Skeletal muscle tissue (tissue), 5 donors: ENCODE measurements at places on chromosomes 12 and 14. TPM values are rescaled to one million over a fixed set of nuclear protein-coding genes. Genes with fewer than 3 reads are reported as not detected.

CLEC4E gene
- total RNA-seq, result not detected

KLRG1 gene
- 3.7 TPM for total RNA-seq

RNF31 gene
- total RNA-seq, result 33.4 TPM

TCL1B gene
- total RNA-seq, result 1.0 TPM

MYH6 gene
- 2.1 TPM for total RNA-seq

CSRP2 gene
- total RNA-seq, result 20.4 TPM

CNTN1 gene
- 27.1 TPM for total RNA-seq

HOXC4 gene
- 1.0 TPM for total RNA-seq

PLBD1 gene
- 24.0 TPM for total RNA-seq

OTX2 gene
- not detected for total RNA-seq

DACT1 gene
- 32.4 TPM for total RNA-seq

LAG3 gene
- not detected for total RNA-seq

KRT82 gene
- total RNA-seq, result not detected

USP44 gene
- total RNA-seq, result 1.0 TPM
